ENCODE measurements at places on chromosomes 7 and 10.

- DNase-seq = no peak
These were observed 4.8 kb upstream of the AOC1 start for GRCh38 chr7:150847536-150847935.

GRCh38 chr10:117350909-117351308 is 24.3 kb downstream of the PDZD8 start:
- DNase-seq = no peak

DNA sequence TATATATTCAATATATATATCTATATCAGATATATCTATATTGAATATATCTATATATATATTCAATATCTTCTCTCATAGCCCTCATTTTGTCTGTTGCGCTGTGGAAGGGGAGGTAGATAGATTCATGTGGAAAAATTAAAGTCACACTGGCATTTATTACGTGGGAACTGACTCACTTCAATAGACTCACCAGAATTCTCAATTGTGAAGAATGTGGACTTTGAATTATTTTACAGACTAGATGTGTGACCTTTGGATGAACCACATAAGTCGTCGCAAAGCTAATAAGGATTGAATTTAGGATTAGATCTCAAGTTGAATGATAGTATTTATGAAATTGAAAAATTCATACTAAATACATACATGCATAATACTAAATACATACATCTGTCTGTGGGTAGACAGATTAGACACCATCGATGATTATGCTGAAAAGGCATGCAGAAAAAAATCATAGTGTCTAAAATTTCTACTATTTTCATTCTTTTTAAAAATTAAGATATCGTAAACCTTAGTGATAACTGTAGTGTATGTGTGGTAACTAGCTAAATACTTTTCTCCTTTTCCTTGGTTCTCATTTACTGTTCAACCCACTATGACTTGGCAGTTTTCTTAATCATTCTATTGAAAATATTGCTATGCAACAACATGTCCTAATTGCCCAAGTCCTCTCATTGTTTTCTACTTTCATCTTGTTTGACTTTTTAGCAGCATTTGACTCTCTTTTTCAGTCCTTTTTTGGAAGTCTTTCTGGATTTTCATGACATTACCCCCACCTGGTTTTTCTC is 61.8 kb upstream of the A1CF start:
- DNase-seq = no peak

DNA sequence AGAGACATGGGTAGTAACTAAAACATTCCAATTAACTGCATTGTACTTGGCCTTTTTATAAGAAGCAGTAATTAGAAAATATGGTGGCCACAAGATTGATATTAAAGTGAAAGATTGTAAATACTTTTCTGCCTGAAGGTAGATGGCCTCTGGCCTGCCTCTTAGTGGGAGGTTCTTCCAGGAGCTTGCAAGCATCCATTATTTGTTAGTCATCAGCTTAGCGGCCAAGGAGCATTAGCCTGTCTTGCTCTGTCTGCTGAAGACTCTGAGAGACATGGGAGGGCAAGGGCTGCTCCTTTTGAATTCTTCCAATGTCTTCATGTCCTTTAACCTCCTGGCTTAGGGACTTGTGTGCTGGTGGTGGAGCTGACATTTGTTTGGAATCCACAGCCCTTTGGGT is 80.4 kb downstream of the TCF7L2 start:
- DNase-seq = no peak

GRCh38 chr10:27626890-27627289 is 118.7 kb downstream of the MKX start:
- no peak for DNase-seq

GRCh38 chr7:27553273-27553672 is 109.4 kb downstream of the HIBADH start:
- DNase-seq = no peak

- DNase-seq = no peak
These were observed 145.4 kb downstream of the ATXN7L1 start for GRCh38 chr7:105731042-105731441.

- DNase-seq = no peak
These were observed 11.7 kb upstream of the GPAM start for GRCh38 chr10:112195224-112195623.

DNA sequence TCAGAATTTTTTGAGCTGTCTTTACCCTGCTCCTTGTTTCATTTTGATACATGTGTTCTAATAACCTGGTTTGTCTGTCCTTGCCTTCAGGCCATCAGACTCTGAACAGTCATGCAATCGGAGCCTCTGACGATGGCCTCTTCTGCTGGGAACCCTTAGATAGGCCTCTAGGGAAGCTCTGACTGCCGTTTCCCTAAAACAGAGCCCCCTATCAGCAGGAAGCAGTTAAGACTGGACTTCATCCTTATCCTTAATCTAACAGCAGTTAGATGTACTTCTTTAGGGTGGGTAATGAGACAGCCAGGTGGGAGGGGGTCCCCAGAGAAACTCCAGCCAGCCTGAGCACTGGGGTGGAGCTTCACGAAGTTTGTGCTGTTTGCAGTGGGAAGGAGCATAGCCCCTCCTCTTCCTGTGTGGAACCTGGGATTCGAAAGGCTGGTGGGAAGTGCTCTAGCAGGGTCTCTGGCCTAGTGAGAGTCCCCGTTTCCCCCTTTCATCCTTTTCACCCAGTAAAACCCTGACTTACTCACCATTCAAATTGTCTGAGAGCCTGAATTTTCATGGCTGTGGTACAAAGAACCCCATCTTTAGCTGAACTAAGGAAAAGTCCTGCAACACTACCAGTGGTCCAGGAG is 28.4 kb upstream of the SORCS3 start:
- DNase-seq = no peak

Data from GOT3 (cell line).